Ureter (tissue), 1 donor: ENCODE measurements at places on chromosomes 2 and 18. TPM values are rescaled to one million over a fixed set of nuclear protein-coding genes. Genes with fewer than 3 reads are reported as not detected.

The AMER3 gene
- not detected for total RNA-seq

The HDAC4 gene
- 86.9 TPM for total RNA-seq

The CD302 gene
- 25.2 TPM for total RNA-seq

The ADCYAP1 gene
- 0.18 TPM for total RNA-seq

The ZSWIM2 gene
- total RNA-seq, result not detected

The MARCHF4 gene
- not detected for total RNA-seq

The ADD2 gene
- 2.1 TPM for total RNA-seq

The TCF7L1 gene
- 15.5 TPM for total RNA-seq

The SAG gene
- not detected for total RNA-seq

The TWIST2 gene
- total RNA-seq, result 12.9 TPM

The KCNIP3 gene
- total RNA-seq, result 6.2 TPM
